Stimulated activated CD8-positive, alpha-beta memory T cell treated with anti-CD3 and anti-CD28 coated beads, Interleukin-4, amount 100 ng/mL, for 4 hours (primary cell): ENCODE measurements at places on chromosomes 2 and 18.

GRCh38 chr2:217964275-217965161 is 38.3 kb downstream of the TNS1 start:
- no peak for DNase-seq

DNA sequence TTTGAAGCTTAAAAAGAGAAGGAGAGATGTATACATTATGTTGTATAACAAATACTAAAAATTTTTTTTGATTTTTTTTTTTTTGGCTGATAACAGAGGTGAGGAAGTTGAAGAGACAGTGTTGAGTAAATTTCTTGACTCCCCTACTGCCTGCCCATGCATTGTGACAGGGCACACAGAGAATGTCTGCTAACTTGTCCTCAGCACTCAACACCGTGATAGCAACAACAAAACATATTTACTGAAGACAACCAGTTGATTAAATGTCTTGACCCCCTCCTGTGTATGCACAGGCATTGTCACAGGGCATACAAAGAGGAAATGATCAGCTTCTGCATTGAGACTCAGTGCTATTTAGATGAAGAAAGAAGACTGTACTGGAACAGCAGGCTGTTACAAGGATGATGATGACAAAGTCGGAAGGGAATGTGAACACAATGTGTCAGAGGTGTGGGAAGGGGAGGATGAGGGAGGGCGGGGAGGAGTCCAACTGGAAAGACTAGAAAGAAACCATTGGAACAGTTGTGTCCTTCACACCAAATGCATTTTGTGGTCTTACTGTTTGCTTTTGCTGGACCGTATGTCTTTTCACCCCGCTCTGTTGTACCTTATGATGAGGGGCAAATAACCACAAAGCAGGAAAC is 89.5 kb downstream of the CERS6 start:
- DNase-seq: no peak

GRCh38 chr2:201420442-201421113 is 30.7 kb downstream of the TRAK2 start:
- no peak for DNase-seq

DNA sequence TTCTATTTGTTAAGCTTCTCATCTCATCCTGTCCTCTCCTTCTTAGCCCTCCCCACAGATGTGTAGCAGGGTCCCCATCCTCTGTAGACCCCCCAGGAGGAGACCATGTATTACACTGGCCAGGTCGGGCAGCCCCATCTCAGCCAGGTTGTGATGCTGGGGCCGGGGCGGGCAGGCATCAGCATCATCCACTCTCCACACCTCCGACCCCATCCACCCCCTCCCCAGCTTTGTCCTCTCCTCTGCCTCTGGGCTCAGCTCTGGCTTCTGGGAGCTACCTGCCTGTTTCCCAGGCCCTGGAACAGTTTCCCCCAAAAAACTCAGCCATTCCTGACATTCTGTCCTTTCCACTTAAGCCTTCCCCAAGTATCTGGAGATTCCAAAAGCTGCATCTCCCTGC is 49.2 kb downstream of the GBX2 start:
- DNase-seq: no peak

DNA sequence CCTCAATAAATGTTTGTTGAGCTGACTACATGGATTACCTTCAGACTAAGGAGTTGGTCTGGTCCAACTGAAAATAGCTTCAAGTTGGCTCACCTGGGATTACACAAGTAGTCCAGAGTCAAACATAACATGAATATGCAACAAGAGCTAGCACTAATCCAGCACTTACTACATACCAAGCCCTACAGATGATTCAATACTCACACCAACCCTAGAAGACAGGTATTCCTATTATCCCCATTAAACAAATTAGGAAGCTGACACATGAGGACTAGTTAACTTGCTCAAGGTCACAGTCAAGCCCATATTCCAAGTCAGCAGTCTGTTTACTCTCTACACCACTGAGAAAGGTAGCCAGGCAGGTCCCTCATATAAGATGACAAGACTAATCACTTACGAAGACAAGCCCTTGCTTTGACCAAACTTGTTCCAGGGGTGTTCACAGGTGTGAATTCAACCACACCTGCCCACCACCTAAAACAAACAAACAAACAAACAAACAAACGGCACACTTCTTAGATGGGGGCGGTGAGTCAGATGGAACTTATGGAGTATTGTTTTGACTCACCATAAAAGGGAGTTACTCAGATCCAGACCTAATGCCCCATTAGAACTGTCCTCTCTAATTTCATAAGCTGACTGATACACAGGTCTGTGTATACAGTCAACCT is 29.1 kb downstream of the TMEM131 start:
- DNase-seq: no peak

GRCh38 chr18:9722691-9723090 is 14.6 kb downstream of the RAB31 start:
- DNase-seq: no peak

GRCh38 chr2:494853-495252 is 182.4 kb downstream of the TMEM18 start:
- no peak for DNase-seq

- no peak for DNase-seq
Measured at GRCh38 chr2:94923196-94923595, 52.0 kb downstream of the TEKT4 start.

DNA sequence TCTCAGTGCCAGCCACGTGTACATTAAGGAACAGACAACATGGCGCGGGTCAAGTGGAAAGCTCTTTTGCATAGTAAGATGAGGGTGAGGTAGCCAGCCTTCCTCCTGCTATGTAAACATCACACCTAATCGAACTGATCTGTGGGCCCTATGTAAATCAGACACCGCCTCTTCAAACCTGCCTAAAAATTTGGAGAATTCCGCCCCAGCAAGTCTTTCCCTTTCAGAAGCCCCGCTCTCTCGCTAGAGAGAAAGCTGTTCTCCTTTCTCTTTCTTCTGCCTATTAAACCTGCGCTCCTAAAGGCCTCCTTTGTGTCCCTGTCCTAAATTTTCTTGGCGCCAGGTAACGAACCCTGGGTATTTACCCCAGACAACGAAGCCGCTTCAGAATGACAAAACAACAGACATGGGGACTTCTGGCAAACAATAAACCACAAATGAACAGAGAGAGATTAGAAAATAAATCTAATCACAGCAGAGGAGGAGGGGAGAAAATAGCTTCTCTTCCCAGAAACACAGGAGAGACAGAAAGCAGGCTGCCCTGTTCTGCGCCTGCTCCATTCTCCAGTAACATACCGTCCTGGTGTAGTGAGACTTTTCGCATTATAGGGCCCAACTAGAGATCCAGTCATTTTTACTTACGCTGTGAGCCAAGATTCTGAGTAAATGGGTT is 31.9 kb upstream of the CYP1B1 start:
- DNase-seq: no peak

GRCh38 chr18:13179566-13180113 is 38.9 kb upstream of the LDLRAD4 start:
- no peak for DNase-seq

DNA sequence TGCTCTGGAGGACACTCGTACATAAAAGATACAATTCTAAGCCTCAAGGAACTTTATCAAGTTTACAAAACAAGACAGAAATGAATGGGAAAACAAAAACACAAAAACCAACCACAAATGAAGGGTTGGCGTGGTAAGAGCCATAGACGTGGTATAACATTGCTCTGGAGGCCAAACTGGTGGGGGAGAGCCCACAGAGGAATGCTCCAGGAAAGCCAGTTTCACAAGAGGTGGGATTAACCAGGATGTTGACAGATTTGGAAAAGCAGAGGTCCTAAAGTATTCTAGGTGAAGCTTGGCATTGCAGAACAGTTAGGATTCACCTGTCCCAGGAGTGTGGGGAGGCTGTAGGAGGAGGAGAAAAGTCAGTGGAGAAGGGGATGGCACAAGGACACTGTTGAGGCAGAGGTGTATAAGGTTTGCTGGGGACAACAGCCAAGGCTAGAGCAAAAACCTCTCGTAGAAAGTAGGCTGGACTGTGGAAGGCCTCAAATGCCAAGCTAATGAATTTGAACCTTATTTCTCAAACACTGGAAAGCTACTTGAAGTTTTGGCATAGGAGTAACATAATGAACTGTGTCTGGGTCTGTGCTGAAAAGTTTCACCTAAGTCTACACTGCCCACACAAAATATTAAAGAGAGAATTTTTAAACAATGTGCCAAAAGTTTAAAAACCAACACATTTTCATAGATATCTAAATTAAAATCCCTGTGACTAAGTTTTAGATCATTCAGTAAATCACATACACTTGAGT is 135.1 kb downstream of the THADA start:
- DNase-seq: no peak

DNA sequence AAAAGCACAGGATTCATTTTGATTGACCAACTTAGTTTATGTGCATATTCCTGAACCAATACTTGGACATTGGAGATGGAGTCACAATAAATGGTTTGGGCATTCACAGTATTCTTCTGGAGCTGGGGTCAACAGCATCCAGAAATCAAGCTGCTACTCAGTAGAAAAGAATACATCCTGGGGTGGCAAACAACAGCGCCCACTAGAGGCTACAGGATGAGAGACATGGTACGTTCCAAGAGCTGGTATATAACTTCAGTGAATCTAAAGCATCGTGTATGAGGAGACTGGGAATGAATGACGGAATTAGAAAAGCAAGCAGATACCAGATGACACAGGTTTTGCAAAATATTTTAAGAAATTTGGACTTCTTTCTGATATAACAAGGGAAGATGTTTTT is 142.9 kb upstream of the FIGN start:
- DNase-seq: no peak

GRCh38 chr2:25951071-25951547 is 31.2 kb downstream of the KIF3C start:
- peak; percentile 37 for DNase-seq

DNA sequence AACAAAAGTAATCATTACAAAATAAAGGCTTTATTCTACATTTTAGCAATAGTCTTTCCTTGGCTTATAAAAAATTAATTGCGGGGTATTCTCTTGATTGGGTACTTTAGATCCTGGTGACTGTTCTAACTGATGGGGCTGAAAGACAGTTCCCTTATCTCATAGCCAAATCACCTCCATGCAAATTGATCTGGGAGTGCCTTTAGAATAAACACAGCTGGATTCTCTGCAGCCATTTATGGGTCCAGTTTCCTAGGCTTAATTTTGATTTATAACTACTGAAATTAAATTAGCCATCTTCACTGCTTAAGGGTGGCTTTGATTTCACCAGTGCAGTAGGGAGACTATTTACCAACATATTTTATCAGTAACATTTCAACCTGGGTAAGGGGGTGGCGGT is 337.1 kb downstream of the NRXN1 start:
- DNase-seq: no peak

DNA sequence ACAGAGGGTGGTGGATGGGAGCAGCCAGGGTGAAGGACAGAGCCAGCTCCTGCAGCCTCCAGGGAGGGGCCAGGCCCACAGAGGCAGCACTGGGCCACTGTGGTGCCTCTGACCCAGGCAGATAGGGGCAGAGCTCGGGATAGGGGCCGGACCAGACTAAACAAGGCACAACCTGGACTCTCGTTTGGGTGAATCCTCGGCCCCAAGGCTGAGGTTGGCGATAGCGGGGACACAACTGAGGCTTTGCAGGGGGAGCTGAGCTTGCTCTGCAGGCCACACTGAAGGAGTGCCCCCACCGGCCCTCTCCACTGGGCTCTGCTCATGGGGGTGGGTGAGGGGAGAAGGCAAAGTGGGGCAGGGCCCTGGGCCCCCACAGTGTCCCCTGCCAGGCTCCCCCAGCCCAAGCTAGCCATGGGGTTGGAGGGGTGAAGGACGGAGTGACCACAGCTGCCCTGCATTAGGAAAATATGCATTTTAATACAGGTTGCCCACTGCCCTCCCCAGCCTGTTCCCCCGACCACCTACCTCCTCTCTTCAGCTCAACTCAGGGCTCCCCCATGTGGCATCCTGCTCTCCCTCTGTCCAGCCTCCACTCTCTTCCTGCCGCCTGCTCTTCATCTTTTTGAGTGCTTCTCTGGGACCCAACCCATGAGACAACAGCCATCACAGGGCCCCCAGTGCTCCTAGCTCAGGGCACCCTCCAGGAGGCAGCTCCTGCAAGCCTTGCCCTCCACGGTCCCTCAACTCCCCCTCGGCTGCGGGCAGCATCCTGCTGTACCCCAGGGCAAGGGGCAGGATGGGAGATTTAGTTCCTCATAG is 152.8 kb downstream of the INHBB start:
- DNase-seq: no peak

DNA sequence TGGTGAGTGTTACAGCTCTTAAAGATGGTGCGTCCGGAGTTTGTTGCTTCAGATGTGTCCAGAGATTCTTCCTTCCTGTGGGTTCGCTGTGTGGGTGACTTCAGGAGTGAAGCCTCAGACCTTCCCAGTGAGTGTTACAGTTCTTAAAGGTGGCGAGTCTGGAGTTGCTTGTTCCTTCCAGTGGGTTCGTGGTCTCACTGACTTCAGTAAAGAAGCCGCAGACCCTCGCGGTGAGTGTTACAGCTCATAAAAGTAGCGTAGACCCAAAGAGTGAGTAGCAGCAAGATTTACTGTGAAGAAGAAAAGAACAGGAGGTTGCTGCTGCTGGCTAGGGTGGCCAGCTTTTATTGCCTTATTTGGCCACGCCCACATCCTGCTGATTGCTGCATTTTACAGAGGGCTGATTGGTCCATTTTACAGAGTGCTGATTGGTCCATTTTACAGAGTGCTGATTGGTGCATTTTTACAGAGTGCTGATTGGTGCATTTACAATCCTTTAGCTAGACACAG is 34.0 kb upstream of the SPTBN1 start:
- peak; percentile 3 for DNase-seq

DNA sequence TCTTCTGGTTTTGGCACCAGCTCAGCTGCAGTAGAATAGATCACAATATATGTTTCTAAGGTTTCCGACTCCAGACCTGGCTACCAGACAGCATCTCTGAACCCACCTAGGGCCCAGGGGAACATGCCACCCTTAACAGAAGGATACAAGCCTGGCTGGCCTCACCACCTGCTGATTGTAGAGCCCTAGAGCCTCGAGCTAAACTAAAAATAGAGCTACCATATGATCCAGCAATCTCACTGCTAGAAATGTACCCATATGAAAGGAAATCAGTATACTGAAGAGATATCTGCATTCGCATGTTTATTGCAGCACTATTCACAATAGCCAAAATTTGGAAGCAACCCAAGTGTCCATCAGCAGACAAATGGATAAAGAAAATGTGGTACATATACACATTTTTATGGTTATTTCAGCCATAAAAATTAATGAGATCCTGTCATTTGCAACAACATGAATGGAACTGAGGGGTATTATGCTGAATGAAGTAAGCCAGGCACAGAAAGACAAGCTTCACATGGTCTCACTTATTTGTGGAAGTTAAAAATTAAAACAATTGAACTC is 242.4 kb upstream of the SLC39A10 start:
- DNase-seq: no peak

DNA sequence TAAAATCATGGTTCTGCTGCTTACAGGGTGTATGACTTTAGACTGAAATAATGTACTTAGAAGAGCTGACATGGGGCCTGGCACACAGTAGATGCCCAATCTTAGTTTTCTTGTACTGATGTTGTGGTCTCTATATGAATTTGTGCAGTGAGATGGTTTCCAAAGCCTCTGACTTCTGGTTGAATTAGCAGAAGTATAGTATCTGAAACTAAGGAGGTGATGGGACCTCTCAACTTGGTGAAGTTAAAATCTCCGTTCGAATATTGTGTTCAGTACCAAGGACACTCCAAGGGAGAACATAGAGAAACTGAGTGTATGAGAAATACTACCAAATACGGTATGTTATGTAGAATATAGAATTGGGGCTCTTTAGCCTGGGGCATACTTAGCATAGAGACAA is 120.9 kb downstream of the ANTXR1 start:
- no peak for DNase-seq
